ENCODE measurements at places on chromosomes 7 and 10.

- DNase-seq: no peak
Measured at GRCh38 chr7:82839555-82839954, 323.1 kb downstream of the PCLO start.

- DNase-seq: no peak
Measured at GRCh38 chr7:78095549-78095948, 297.0 kb downstream of the PHTF2 start.

DNA sequence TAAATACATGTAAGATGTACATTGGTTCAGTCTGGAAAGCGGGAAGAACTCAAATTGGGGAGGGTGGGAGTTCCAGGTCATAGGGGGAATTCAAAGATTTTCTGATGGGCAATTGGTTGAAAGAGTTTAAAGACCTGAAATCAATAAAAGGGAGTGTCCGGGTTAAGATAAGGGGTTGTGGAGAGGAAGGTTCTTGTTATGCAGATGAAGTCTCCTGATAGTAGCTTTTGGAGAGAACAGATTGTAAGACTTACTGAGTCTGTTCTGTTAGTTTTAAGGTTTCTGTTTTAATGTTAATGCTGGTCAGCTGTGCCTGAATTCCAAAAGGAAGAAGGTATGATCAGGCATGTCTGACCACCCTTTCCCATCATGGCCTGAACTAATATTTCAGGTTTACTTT lies 48.8 kb downstream of the SDHAF3 start:
- no peak for DNase-seq

- DNase-seq: peak; percentile 11
Measured at GRCh38 chr7:106071999-106072714, 40.0 kb downstream of the SYPL1 start.

DNA sequence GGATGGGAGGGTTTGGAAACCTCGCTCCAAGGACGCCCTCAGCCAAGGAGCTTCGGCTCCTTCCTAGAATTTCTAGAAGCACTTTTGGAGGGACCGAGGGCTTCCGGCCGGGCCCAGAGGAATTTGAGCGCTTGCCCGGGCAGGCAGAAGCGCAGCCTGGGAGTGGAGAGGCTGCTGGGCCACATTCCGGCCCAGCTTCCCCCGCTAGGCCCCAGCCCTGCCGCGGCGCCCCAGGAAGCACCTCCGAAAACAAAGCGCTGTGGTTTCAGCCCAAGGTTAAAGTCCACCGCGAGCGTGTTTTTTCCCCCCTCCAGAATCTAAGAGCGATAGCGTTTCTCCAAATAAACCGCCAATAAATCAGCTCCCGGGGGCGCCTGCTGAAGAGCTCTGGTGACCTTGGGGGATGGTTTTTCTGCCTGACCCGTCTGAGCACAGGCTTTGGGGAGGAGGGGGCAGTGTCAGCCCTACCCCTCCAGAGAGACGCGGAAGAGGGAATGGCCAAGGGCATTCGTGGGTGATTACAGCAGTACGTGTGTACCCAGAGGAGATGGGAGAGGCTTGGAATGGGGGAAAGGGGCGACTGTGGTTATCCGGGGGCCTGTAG lies 5.7 kb upstream of the TNRC18 start:
- no peak for DNase-seq

- DNase-seq: no peak
Measured at GRCh38 chr7:151306374-151306773, 35.2 kb upstream of the NUB1 start.

Measured in CD4-positive, alpha-beta T cell treated with Interferon alpha-2 for 1 hour (primary cell).